ENCODE measurements at places on chromosomes 6 and 20.

- no peak for DNase-seq
Observed at GRCh38 chr6:73329201-73329600, 24.9 kb downstream of the DPPA5 start.

GRCh38 chr20:50799890-50800550 lies 5.2 kb downstream of the BCAS4 start:
- DNase-seq: no peak

GRCh38 chr6:104539173-104539572 lies 320.5 kb downstream of the HACE1 start:
- DNase-seq: no peak

- peak; percentile 18 for DNase-seq
Observed at GRCh38 chr6:168134560-168135201, 55.7 kb upstream of the FRMD1 start.

- no peak for DNase-seq
Observed at GRCh38 chr20:1286267-1287024, 20.4 kb downstream of the SNPH start.

DNA sequence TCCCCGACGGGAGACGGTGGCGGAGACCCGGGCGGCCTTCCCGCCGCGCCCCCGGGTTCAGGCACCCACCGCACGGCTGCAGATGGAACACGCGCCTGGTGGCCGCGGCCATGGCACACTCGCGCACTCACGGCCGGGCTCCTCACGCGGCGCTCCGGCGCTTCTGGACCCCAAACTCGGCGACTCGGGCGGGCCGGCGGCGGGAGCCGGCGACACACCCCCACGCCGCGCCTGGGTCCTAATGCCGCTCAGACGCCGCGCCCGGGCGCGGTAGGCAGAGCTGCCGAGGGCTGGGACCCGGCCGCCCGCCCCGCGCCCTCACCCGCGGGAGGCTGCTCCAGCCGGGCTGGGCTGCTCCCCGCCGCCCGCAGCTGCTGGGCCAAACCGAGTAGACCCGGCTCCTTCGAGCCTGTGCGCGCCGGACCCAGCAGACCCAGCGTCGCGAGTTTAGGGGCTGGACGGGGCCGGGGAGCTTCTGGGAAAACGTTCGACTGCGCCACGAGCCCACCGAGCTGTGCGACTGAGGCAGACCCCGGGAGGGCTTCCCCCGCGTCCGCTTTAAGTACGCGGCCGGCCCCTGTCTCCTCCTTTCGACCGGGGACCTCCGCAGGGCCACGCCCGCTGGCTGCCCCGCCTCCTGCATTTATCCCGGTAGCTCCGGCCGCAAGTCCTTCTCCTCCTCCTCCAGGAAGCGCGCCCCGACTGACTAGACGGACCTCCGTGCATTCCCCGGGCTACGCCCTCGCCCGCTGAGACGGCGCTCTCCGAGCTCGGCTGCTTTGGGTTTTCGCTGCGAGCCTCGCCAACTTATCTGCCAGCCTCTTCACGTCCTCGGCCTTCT lies at the start of gene SLC4A11:
Gene SLC4A11 (minus strand): TSS at position 165 of the 841 bp plus-strand sequence. CDS start 53 bp downstream, at position 112.
- DNase-seq: peak; percentile 77

DNA sequence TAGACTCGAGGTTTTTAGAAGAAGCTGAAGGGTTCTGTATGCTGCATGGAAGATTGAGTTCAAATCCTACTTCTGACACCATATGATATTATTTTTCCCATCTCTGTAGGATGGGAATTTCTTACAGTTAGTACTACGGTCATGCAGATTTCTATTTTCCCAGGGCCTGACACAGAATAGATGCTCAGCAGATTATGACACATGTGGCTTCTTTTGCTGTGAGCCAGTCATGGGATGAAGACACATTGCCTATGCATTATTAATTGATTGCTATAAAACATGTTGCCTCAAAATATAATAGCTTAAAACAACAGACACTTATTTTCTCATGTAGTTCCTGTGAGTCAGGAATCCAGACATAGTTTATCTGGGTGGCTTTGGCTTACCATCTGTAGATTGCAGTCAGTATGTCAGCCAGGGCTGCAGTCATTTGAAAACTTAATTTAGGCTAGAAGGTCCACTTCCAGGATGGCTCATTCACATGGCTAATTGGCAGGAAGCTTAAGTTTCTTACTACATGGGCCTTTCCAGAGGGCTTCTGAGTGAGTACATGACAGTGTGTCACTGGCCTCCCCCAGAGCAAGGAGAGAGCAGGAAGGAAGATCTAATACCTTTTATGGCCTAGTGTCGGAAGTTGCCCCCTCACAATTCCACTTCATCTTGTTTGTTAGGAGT lies 29.5 kb downstream of the TOP1 start:
- DNase-seq: no peak

- DNase-seq: no peak
Observed at GRCh38 chr20:21867353-21867752, 161.9 kb downstream of the PAX1 start.
